ENCODE measurements at places on chromosomes 4 and X. TPM values are rescaled to one million over a fixed set of nuclear protein-coding genes. Genes with fewer than 3 reads are reported as not detected.

Gene FOXP3
- 0.14 TPM for total RNA-seq

Gene FBXL5
- total RNA-seq, result 59.2 TPM

Gene ATP11C
- total RNA-seq, result 12.8 TPM

Gene MTMR8
- total RNA-seq, result 9.2 TPM

Gene EDA2R
- 1.7 TPM for total RNA-seq

Gene C4orf54
- not detected for total RNA-seq

Gene SLC25A53
- 7.7 TPM for total RNA-seq

DNA sequence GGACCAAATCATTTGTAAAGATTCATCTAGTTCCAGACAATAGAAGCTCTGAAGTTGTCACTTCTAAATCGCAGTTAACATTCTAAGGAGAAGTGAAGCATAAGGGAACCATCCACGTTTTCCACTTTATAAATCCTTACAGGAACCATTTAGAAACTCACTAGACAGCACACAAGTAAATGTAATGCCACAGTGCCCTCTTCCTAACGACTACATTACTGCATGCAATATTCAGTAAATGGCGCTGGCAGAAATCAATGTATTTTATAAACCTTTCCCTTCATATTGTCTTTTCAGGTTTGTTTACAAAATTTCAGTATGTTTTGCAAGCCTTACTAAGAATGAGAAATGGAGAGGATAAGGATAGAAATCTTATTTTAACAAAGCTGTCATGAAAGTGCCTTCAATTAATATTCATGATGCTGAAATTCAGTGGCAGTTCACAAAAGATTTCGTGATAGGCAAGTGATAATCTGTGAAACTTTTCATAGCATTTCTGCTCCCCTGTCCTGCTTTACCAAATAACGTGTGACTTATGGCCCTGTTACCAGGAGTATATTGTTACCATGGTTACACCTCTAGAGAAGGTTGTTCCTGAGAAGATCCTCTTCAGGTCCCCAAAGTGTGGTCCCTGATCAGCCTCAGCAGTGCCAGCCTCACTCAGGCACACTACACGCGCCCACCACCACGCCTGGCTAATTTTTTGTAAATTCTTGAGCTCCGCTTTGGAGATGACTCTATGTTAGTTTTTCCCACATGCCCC, 54.2 kb downstream of the TMA16 start:
- DNase-seq, result no peak

DNA sequence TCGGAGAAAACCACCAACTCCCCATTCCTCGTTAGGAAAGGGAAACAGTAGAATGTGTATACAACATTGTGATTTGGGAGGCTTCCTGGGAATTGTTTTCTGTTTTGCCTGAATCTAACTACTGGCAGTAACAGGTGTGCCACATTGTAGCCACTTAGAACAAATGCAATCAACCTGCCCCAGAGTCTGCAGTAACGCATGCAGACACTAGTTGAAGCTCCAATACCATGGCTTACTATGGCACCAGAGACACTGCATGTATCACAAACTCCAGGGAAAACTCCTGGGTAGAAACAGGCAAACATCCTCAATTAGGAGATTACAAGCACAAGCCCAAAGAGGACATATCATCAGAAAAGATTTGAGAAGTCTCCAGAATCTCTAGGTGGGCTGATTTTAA, 154.2 kb upstream of the NEIL3 start:
- DNase-seq, result no peak

DNA sequence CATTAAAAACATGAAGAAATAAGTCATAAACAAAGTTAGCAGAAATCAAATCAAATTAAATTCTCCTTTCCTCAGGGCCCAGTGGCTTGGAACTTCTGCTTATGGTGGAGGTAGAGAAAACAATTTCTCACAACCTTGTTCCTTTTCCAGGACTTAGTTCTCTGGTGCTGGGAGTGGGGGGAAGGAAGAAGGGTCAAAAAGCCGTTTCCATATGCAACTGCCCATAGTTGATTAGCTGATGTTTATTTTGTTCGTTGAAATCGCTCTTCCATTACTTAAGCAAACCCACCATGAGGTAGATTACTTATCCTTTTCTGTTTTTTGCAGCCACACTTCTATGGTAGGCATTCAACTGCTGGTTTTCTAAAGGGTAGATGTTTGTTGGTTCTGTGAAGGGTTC, 94.2 kb downstream of the ARSJ start:
- DNase-seq, result no peak

DNA sequence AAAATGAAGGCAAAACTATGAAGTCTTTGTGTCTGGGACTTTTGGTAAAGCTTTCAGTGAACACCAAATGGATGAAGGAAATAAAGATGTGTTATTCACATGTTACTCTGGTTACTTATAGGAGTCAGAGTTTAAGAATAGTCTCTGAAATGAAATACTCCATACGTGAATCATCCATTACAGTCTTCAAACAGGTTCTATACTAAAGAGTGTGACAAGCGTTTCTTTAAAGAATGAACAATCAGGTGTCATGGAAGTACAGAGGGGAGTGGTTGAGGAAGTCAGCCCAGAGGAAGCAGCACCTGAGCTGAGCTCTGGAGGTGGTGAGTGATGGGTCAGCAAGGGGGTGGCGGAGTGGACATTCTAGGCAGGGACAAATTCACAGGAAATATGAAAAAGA, 41.8 kb upstream of the SORBS2 start:
- DNase-seq, result no peak

DNA sequence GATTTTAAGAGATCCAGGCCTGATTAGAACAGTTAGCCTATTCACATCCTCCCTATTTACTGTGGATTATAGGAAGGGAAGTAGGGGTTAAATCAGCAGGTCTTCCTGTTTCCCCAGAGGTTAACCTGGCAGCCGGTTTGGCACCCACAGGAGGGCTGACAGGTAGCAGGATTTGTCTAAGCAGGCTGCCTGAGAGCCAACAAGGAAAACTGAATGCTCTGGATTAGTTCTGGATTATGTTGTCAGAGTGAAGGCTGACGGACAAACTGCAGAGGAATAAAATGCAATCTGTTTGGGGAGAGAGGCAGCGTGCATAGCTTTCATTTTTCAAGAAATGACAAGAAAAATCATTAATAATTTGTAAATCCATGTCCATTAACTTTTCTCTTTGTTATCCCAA, 397.1 kb upstream of the FAM241A start:
- DNase-seq, result no peak

- DNase-seq, result no peak
These were observed 20.7 kb downstream of the SYNPO2 start for GRCh38 chr4:118909173-118909956.

- DNase-seq, result no peak
These were observed 76.6 kb downstream of the F11 start for GRCh38 chr4:186342582-186342981.

DNA sequence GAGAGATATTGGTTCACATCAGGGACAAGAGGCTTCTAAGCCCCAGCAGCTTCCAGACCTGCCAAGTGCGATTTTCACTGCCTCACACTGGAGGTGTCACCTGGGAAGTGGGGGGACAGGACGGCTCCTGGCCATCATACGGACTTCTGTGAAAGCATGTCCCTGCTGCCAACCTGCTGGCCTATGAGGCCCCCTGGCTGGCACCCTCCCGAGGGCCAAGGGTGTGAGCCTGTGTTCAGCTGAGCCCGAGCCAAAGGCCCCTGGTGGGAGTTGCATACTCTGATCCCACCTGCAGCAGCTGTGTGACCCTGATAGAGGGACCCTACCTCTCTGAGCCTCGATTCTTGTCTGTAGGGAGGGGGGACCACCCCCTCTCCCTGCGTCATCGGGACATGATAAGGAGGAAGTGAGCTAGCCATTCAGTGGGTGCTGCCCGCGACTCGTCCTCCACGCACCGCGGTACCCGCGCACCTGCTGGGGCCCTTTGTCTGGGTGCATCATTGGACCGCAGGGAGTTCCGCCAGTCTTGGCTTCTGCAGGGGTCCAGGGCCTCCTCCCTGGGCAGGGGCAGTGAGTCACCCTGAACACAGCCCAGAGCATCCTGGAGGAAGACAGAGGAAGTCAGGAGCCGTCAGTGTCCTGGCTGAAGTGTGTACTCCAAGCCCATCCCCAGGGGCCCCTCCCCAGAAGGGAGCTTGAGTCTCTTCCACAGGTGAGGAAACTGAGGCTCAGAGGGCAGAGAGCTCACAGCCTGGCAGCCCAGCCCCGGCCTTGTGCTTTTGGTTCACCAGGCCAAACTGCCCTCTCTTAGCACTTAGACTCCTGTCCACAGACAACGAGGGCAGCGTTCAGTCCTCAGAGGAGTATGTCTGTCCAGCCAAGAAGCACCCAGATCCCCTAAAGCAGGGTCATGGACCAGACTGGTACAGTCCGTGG, 24.1 kb downstream of the C4orf50 start:
- DNase-seq, result no peak

DNA sequence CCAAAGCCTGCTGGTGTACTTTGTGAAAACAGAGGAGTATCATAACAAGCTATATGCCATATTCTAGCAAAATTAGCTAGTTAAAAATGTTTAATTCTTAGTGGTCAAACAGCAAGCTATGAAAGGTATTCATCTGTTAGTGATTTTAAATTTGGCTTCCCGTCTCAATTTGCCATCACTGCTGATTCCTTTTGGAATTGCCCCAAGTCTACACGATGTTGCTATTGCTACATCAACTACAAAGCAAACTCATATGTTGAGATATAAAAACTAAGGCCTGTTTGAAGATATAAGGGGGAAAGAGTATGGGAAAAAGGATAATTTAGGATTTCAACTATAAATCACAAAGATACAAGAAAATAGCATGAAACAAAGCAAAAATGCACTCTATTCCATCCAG, 146.1 kb downstream of the COL25A1 start:
- DNase-seq, result no peak

GRCh38 chr4:19982556-19982955, 269.1 kb upstream of the SLIT2 start:
- no peak for DNase-seq

DNA sequence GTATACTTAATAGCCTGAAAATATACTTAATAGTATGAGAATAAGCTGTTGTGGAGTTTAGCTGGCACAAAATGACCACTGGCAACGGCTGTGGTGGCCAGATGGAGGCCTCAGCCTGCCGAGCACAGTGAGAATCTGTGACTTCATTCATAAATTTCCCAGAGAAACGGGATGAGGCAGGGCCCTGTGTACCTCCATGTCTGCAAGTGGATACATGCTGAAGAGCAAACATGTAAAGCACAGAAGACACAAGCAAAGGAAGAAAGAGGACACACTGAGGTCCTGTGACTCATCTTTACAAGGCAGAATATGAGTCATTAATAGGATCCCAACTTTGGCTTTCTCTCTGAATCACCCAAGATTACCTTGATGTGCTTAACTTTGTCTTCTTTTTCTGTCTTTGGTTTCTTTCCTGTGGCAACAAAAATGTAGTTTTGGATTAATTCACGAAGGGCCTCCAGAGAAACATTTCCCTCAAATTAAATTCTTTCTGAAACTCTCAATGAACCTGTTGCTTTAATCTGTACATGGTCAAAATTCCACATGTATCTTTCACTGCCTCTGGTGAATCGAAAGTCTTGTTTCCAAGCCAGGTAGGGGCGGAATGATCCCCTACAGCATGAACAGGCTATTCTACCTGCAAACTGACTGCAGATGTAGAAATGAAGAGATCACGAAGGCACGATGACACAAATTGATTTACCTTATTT, 56.4 kb downstream of the IRF2 start:
- DNase-seq, result no peak

DNA sequence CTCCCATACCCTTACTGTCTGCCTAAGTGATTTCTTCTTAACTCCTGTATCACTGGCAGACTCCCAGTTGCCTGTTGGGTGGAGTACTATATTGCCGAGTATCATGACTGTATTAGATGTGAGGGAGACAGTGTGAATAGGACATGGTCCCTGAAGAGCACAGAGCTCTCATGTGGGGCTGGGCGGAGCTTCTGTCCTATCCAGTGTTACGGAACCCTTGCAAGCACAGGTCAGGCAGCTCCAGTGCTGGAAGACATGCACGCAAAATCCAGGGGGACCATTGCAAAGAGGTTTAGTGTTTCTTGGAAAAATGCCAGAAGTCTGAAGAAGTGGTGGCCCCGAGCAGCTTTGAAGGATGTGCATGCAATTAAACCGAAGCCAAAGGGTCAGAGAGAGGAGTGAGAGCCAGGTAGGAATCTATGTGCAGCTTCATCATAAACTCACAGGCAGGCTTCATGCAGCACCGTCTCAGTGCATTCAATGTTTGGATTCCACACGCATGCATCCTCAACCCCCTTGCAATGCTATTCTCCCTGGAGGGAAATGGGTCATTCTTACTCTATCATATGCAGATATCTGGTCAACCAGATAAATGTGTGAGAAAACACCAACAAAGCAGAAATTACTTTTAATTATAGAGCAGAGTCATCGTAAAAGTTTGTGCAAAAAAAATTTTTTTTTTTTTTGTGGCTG, 49.7 kb upstream of the DHRSX start:
- peak; percentile 34 for DNase-seq

DNA sequence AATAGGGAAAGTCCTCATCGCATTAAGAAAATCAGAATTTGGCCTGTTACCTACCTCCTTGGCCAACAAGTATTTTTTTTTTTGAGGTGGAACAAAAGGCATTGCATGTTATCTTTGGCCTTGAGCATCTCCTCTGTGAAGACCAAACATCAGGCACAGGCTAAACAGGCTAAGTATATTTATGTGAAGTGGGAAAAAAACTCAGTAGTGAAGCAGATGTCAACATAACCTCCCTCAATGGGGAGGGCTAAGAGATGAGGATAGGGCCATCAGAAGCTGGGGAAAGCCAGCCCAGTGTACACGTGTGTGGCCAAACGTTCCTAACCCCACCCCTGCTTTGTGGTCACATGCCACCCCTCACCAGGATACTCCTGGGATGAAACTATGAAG, 102.5 kb downstream of the FNIP2 start:
- no peak for DNase-seq

DNA sequence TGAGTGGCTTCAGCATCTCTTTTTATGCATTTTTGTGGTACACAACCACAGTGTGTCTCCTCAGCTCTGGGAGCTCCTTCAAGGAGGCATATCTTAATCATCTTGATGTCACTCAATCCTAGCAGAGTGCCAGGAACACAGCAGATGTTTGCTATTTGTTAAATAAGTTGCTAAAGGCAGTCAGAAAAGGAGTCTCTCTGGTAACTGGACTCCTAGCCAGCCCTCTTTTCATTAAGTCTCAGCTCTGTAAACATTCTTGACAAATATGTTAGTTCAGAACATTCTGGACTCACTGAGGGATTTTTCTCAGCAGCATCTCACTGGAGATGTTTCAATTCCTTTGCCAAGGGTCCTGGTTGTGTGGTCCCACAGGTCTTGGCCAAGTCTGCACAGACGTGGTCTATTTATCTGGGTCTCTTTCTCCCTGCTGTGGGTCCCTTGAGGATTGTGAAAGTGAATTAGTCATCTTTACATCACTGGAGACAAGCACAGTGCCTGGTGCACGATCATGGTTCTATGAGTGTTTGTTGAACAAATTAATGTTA, 20.3 kb upstream of the FAM9C start:
- no peak for DNase-seq

DNA sequence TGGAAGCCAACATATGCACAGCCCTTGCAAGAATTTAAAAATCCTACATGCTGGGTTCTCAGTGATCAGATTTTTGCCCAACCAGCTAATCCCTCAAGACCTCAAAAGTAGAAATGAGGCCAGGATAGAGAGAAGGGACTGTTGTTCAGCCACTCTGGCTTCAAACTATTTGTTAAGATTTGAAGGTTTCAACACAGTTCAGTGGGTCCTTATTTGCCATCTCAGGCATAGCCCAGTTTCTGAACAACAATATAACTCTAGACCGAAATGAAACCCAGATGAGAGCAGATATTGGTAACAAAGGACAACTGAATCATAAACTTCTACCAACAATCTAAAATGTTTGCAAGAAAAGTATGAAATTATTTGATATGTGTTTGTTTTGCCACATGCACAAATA, 237.3 kb downstream of the NR3C2 start:
- DNase-seq, result no peak

Measured in left colon (tissue), 2 donors.